ENCODE measurements at places on chromosomes 13 and 19. TPM values are rescaled to one million over a fixed set of nuclear protein-coding genes. Genes with fewer than 3 reads are reported as not detected.

CADM4 gene
- total RNA-seq: 10.0 TPM

GRIN2D gene
- 11.8 TPM for total RNA-seq

SIGLEC8 gene
- not detected for total RNA-seq

FAM216B gene
- not detected for total RNA-seq

CEACAM6 gene
- 26.1 TPM for total RNA-seq

ONECUT3 gene
- total RNA-seq: not detected

CERS4 gene
- total RNA-seq: 2.8 TPM

FGF14 gene
- not detected for total RNA-seq

ZFP14 gene
- total RNA-seq: 3.1 TPM

CCDC9 gene
- total RNA-seq: 23.5 TPM

TRAPPC6A gene
- 31.7 TPM for total RNA-seq

WBP4 gene
- total RNA-seq: 7.6 TPM

ELL gene
- 5.7 TPM for total RNA-seq

ICAM5 gene
- total RNA-seq: 0.42 TPM

FXYD7 gene
- total RNA-seq: not detected

ZNF549 gene
- total RNA-seq: 1.5 TPM

NKG7 gene
- total RNA-seq: not detected

SIGLEC5 gene
- not detected for total RNA-seq

F10 gene
- total RNA-seq: not detected

ZNF470 gene
- 1.6 TPM for total RNA-seq

CHMP2A gene
- 187 TPM for total RNA-seq

OR7G2 gene
- not detected for total RNA-seq

RFPL4A gene
- total RNA-seq: 0.22 TPM

NCR1 gene
- not detected for total RNA-seq
